ENCODE measurements at places on chromosomes 3 and 15.

DNA sequence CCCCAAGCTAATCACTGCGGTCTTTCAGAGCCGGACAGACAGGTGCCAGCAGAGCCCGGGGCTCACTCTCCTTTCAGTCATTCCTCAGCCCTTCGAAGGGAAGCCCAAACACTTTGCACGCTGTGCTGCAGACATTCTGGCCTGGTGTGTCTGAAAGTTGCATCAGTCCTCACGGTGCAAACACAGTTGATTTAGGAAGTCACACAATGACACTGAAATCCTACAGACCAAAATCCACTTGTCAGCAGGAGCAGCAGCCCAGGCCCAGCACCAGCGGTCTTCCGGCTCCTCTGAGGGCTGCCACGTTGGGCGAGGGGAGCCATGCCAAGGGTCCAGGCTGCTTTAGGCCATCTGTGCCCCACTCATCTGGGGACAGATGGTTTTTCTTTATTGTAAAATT lies 61.6 kb downstream of the RGMA start:
- no peak for DNase-seq

DNA sequence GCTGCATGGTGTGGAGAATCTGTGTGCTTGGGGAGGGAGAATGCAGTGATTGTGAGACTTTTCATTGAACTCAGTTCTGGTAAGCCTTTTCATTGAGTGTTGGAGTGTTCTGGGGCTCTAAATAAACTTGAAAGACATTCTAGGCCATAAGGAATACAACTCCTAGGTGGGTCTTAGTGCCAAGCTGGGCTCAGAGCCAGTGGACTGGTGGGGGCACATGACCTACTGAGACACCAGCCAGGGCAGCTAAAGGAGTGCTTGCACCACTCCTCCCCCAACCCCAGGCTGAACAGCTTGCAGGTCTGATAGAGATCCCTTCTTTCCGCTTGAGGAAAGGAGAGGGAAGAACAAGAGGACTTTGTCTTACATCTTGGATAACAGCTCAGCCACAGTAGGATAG lies 21.7 kb upstream of the KPNA4 start:
- DNase-seq: no peak

GRCh38 chr15:74461847-74462511 lies 1.0 kb upstream of the UBL7 start:
- no peak for DNase-seq

- DNase-seq: no peak
Observed at GRCh38 chr3:98800401-98800800, 37.3 kb downstream of the ST3GAL6 start.

DNA sequence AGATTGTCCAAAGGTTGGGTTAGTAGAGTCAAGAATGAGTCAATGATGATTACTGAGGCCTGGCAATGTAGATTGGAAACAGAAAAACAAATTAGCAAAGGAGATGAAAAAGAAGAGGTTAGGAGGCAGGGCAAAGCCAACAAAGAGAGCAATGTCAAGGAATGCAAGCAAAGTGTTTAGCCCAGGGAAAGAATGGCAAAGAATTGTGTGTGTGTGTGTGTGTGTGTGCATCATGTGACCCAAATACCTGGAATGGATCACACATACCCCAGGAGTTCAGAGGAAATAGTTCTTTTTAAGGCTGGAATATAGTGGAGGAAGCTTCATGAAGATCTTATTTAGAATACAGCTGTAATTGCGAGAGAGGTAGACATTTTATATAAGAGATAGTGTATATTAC lies 831.7 kb upstream of the ARPP21 start:
- no peak for DNase-seq

DNA sequence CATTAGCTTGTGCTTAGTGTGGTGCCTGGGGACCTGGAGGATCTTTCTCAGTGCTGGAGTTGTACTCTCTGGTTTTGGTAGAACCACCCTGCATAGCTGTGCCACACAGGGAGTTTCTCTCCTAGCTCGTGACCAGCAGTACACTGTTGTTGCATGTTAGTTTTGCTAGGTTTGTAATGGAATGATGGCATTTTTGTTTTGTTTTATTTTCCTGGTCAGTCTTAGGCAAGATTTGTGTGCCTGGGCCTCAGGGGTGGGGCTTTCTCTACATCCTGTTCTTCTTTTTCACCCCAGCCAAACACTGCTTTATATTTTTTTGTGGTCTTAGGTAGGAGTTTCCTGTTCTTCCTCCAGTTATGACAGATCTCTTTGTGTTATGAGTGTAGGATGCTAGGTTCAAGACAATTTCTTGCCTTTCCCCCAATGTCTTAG lies 534.5 kb upstream of the KCNMB2 start:
- DNase-seq: no peak

DNA sequence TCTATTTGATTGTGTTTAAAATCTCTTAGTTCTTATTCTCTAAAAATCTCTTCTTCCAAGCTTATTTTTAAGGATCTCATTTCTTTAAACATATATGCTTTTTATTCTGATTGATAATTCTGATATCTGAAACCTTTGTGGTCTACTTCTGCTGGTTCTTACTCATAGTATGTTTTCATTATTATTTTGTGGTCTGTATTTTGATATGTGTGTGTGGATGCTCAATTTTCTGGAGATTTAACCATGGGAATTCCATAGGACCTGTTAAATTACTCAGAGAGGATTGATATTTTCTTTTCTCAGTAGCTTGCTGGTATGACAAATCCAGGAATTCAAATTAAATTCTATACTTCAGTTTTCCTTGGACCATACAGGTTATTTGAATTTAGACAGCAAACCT lies 14.7 kb upstream of the HHLA2 start:
- no peak for DNase-seq

DNA sequence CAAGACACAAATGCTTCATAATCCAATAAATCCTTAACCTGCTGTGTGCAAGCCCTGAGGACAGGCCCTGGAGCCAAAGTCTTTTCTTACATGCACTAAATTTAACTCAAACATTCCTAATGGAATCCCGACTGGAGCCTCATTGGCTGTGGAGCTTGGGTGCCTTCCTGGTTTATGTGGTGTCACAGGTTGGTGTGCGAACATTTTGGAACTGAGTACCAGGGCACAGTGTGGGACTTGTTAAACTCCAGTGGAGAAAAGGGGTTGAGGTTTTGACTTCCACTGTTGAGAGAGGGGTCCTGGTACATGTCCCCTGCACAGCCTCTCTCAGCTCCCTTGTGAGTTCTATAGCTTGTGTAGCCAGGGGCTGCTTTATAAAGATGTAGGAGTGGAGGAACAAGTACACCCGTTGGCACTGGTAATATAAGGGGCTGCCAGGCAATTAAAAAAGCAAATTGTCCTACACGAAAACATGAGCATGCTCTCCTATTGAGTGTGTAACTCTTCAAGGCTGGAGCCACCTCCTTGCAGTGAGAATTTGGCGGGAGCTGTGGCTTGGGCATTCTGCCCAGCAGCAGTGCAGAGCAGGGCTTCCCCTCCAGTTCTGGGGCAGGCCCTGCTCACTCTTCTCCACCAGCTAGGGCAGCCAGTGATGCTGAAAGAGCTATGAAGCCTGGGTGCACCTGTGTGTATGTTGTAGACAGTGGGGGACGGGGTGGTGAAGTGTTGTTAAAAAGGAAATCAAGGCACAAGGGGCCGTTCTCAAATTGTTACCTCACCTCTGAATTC lies 218.1 kb downstream of the CLSTN2 start:
- no peak for DNase-seq

DNA sequence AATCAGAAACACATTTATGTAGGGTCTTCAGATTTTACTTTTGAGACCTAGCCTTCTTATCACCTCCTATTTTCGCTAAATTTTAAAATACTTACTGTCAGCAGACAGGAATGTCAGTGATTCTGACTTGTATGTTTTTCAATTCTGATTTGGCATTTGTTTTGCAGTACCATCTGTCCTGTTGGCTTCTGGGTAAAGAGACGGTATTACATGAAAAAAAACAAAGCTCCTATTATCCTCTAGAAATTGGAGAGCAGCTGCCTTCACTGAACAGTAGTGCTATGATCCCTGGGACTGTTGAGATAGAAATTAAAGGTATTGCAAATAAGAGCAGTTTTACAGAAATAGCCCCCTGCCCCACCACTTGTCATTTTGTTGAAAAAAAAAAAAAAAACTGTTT lies 8.4 kb downstream of the ARMC8 start:
- no peak for DNase-seq

DNA sequence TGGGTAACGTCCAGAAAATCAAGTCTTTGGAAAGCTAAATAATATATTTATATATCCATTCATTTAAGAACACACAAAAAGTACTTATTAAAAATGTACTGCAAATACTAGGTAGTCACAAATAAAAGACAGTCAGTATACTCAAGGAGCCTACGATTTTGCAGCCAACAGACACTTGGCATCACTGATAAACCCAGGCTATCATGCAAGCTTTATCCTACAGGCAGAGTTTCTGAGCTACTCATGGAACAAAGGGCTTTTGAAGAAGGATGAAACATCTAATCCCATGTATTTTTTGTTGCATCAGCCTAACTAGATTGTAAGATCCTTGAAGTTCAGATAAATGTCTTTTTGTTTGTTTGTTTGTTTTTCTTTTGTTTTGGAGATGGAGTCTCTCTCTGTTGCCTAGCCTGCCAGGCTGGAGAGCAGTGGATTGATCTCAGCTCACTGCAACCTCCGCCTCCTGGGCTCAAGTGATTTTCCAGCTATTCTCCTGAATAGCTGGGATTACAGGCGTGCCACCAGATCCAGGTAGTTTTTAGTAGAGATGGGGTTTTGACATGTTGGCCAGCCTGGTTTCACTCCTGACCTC lies 319.4 kb upstream of the MDFIC2 start:
- no peak for DNase-seq

- DNase-seq: no peak
Observed at GRCh38 chr15:38374029-38374428, 79.9 kb upstream of the FAM98B start.

GRCh38 chr3:24166515-24166914 lies 221.4 kb downstream of the NR1D2 start:
- no peak for DNase-seq

DNA sequence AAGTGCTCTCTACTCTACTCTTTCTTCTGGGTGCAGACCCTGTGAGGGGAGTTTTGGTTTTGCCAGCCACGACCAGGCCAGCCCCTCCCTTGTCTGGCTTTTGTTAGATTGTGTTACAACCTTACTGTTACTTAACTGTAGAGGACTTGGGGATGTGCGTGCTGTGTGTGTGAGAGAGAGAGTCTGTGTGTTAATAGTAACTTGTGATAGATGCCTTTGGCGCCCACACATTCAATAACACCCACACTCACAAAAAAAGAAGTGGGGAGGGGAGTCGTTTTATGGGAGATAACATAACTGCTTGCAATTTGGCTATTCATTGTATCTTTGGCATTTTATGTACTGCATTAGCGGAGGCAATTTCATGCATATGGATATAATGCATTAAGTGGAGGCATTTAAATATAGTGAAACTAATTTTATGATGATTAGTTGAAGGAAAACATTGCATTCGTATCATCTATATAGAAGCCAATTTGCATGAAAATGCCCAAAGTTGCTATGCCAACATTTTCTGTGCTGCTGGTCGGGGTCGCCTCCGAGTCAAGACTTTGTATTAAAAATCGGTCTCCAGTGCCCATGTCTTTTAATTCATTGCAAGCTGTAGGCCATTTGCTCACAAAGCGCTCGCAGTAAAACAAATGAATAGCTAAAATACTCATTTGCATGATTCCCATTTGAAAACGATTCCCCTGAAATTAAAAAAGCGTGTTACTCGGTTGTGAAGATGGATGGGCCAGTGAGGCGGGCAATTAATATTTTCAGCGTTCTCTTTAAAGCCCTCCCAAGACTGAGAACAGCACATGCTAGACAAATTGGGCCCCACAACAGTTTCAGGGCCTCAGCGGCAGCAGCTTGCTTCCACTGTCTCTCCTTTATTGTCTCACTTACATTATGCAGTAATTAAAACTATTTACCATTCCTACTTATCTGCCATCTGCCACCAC lies 158.5 kb upstream of the SMAD3 start:
- no peak for DNase-seq

GRCh38 chr3:64867224-64867623 lies 179.4 kb upstream of the ADAMTS9 start:
- DNase-seq: no peak

- no peak for DNase-seq
Observed at GRCh38 chr3:134694946-134695543, 44.2 kb upstream of the KY start.

GRCh38 chr3:51975852-51976549 lies 1.1 kb downstream of the ABHD14A start:
- DNase-seq: no peak

DNA sequence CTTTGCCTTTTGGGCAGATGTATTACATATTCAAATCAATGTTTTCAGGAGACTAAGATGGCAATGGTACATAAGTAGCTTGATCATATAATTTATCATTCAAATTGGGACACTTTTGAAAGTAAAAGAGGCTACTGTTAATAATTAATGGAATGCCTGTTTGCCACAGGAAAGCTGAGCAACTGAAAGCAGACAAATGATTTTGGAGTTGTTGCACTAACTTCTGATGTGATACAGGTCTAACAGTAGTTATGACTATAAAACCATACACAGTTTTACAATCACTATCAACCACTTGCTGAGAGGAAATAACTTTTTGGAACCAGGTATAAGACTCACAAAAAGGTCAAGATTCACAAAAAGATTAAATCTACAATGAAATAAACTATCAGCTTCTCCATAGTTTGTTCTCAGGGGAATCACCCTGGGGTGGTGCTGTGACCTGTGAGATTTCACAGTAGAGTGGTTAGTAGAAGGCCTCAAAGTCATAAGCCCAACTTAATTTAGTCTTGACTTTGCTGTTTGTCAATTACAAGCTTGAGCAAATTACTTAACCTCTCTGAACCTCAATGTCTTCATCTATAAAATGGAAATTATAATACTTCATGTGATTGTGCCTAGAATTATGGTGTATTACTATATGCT lies 42.7 kb downstream of the HHLA2 start:
- no peak for DNase-seq

DNA sequence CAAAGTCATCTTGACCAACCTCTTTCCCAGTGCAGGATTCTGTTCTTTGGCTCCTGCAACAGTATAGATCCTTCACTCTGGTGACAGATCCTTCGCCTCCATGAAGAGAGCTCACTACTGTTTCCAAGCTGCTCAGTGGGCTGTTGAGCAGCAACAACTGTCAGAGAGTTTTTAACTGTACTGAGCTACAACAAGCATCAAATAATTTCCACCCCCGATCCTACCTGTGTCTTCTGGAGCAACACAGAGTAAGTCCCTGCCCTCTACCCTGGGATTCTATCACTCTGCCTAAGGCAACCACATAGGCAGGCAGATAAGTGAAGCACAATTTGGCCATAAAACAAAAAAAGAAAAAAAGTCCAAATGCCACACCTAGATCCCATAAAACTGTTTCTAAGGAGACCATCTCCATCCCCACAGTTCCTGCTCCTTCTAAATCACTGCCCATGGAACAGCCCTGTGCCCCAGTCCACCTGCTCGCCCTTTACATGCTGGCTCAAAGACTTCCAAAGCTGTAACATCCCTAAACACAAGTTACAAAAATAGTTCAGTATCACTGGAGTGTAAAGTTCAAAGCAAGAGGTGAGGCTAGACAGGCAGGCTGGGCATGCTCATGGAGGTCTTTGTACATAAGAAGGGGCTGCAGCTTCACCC lies 37.8 kb upstream of the ANPEP start:
- no peak for DNase-seq
